ENCODE measurements at places on chromosomes 2 and 18. TPM values are rescaled to one million over a fixed set of nuclear protein-coding genes. Genes with fewer than 3 reads are reported as not detected.

Gene INHBB
- 21.9 TPM for total RNA-seq

Gene C2orf72
- total RNA-seq, result not detected

Gene FOXD4L1
- total RNA-seq, result 0.27 TPM

Gene EMILIN1
- 200 TPM for total RNA-seq

Gene CHPF
- total RNA-seq, result 75.7 TPM

Gene INO80C
- 18.6 TPM for total RNA-seq

Gene SP140L
- total RNA-seq, result 13.9 TPM

DNA sequence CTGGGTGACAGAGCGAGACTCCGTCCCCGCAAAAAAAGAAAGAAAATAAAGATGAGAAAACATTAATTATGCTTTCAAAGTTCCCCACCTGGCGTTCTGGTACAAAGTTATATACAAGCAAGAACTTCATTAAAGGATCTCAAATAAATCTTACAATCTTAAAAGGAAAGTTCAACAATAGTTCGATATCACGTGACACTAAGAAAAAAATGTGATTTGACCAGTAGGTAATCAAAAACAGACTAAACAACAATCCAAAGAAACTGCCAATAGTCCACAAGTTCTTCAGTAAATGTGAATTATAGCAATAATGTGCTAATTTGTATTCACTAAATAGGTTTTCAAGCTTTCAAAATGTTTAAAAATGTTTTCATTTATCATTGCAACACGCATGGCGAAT is 130.4 kb downstream of the NRXN1 start:
- no peak for DNase-seq

GRCh38 chr2:37282746-37283145 is 41.9 kb downstream of the PRKD3 start:
- no peak for DNase-seq

DNA sequence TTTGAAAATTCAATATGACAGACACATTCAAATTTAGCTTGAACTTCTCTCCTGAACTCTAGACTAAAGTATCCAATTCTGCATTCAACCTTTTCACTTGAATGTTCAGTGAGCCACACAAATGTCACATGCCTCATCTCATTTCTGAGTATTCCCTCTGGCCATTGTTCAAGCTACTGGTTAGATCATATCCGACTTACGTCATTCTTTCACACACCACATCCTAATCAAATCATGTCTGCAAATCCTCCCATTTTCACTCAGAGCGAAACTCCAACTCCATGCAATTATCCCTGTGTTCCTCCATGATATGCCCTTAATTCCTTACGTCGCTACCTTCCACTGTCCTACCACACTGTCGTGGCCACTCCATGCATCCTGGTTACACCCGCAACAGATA is 425.1 kb downstream of the CBLN2 start:
- no peak for DNase-seq

DNA sequence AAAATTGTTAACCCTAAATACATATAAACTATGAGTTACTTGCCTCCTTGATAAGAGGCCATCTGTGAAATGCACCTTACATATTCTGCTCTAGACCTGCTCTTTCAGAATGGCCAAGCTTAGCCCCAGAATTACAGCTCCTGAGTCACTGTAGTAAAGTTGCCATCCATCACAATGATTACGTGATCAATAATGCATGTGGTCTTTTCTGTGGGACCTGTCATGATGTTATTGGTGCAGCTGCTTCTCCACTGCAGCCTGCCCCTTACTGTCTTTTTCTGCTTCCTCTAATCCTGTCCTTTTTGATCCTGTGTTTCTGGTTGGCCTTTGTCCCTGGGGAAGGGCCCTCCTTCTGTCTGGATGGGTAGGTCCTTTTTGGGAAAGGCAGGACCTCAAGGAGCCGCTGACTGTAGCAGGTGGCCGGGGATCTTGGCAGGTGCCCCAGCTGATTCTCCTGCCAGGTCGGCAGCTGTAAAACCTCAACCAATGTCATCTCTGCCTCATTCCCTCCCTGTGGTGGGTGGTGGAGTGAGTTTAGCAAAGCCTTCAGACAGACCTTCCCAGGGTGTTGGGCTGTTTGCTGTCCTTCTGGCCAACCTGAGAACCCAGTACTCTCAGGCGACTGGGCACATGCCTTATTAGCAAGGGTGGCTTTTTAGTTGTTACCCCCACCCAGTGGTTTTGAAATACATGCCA is 126.2 kb upstream of the EML6 start:
- no peak for DNase-seq

DNA sequence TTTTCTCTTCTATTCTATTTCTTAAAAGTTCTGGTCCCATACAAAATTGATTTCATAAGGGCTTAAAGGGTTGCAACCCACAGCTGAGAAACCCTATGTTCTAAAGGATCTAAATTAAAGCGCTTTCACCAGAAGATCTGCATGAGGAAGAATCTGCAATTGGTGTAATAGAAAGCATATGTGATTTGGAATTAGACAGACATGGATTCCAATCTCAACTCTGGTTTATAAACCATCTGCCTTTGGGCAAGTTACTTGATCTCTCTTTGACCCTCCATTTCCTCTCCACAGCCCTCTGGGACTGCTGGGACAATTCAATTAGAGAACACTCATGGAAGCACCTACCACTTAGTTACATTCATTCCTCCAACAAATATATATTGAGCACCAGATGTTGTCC is 178.7 kb downstream of the ANTXR1 start:
- DNase-seq, result no peak

GRCh38 chr2:235968155-235968554 is 200.0 kb downstream of the GBX2 start:
- no peak for DNase-seq

- no peak for DNase-seq
These were observed 13.0 kb downstream of the ZNF236 start for GRCh38 chr18:76835380-76835779.

DNA sequence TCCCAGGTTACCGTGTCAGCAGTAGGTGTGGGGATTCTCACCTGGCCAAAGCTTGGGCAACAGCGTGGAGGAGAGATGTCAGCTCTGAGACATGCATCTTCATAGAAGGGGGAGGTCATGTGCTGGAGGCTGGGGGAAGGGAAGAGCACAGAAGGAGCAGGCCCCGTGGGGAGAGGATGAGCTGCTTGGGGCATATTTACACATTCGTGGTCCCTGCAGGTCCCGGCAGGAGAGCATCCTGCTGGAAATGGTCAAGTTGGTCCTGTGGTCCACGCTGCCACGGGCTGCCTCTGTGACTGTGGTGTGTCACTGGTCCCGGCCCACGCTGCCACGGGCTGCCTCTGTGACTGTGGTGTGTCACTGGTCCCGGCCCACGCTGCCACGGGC is 195.1 kb upstream of the TWIST2 start:
- DNase-seq, result no peak

DNA sequence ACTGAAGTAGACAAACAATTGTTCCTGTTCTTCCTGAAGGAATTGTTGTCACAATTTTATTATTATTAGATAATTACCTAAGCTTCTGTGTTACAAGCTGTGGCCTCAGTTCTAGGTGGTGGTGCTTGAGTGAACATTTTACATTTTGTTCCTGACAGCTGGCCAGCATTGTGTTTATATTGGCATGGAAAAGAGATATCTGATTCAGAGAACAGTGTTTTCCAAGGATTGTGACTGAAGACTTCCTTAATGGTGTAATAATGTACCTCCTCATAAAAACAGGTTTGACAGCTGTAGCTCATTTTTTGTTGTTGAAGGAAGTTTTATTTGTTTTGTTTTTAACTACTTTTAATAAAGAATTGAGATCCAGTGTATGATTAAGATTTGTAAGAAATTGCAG is 95.2 kb downstream of the EPB41L5 start:
- no peak for DNase-seq

DNA sequence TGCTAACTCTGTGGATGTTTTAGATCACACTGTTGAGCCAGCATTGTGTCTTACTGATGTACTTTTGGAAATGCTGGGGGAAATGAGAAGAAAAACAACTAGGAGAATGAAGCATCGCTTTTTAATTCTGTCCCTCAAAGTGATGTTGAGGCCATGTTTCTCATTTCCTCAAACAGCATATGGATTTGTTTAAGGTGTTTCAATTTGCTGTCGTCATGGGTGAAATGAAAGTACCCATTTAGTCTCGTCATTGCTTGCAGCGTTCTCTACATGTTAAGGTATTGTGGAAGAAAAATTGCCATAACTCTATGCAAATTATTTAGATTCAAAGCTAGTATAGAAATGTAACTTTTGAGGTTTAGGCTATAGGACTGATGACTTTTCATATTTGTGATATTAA is 151.3 kb downstream of the KCTD1 start:
- DNase-seq, result no peak

- DNase-seq, result no peak
These were observed 10.7 kb downstream of the STEAP3 start for GRCh38 chr2:119234021-119235019.

DNA sequence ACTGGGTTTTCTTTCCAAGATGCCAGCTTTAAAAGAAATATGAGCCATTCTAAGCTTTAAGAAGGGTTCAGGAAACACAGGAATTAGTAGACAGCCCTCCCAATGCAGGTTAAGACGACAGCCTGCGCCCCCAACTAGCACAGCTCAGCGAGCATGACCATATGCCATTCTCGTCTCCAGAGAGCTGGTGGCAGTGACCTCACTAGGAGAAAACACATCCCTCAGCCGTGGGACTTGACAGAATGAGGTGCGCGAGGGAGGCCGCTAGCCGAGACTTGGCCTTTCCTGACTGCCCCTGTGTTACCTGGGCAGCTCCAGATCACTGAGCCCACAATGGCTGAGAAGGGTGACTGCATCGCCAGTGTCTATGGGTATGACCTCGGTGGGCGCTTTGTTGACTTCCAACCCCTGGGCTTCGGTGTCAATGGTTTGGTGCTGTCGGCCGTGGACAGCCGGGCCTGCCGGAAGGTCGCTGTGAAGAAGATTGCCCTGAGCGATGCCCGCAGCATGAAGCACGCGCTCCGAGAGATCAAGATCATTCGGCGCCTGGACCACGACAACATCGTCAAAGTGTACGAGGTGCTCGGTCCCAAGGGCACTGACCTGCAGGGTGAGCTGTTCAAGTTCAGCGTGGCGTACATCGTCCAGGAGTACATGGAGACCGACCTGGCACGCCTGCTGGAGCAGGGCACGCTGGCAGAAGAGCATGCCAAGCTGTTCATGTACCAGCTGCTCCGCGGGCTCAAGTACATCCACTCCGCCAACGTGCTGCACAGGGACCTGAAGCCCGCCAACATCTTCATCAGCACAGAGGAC is 103.9 kb downstream of the MAPK4 start:
- peak; percentile 70 for DNase-seq

GRCh38 chr2:84417453-84418145 is 41.5 kb downstream of the SUCLG1 start:
- DNase-seq, result no peak
